Posterior cingulate gyrus (tissue), 11 donors: ENCODE measurements at places on chromosomes 11 and 22.

DNA sequence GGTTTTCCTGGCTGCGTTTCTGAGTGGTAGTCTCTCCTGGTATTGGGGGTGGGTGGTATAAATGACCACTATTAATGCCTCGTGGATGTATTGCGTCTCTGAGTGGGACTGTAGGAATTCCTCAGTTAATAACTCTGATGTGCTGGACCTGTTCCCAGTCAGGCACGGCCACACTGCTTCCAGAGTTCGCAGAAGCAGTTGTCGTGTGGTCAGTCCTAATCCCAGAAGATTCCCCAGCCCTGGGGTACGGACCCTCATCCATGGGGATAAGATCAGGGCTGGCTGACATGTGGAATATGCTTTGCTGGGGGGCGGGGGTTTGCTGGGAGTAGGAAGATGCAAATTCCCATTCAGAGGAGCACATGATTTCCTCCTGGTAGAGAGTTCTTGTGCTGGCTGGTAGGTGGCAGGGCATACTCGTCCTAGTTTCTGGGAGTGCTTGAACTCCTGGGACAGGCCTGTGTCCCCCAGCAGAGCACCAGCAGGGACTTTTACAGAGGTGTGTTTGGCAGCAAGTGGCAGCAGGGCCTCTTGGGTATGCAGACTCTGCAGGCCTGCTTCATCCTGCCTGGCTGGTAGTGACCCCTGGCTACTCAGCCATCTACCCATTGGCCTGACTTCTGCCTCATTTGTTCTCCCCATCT, 157.4 kb downstream of the NAV2 start:
- no peak for DNase-seq

DNA sequence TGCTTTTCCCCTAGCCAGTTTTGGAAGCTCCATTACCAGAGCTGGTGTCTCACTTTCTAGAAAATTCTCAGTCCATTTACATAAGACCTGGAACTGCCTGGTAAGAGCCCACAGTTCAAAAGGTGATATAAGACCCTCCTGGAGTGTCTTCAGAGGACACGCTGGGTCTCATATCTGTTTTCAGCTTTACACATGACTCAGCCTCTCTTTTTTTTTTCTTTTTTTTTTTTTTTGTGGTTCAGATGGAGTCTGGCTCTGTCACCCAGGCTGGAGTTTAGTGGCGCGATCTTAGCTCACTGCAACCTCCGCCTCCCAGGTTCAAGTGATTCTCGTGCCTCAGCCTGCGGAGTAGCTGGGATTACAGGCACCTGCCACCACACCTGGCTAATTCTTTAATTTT, 30.7 kb downstream of the WEE1 start:
- DNase-seq: no peak

DNA sequence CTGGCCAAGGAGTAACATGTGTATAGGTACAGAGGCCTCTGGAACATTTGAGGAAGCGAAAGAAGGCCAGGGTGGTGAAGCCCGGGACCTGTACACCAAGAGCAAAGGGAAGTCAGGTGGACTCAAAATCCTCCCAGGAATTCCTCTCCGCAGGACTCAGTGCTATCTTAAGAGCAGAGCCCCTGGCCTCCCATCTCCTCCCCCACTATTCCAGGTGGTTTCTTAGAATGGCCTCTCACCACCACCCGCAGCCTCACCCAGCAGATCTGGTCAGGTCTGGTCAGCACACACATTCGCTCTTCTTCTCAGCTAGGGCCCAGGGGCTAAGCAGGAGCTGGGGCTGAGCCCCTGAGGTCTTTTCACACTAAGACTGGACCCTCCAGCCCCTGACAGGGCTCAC, 59.1 kb downstream of the SCGB1A1 start:
- DNase-seq: no peak

DNA sequence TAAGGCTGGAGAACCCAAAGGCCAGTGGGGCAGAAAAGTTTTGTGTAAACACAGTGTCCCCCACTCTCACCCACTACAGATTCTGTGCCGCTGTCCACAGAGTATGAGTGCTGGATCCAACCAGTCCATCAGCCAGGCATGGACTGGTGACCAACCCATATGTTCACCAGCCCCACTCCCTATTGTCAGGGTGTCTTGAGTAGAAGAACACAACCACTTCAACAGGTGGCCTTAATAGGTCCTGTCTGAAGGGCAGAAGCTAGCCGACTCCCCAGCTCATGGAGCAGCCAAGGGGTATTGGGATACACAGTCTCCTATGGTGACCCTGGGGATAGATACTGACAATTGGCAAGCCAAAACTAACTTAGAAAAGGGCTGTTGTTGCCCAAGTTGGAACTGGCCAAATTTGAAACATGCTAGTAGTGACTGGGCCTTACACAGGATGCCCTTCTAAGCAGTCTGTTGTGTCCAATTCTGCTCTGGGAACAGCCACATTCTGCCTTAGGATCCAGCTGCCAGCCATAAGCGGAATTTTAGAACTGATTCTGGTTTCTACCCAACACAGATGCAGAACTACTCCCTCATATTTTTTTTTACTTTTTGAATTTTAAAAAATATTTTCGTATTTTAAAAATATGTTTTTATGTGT, 19.8 kb upstream of the PGM2L1 start:
- DNase-seq: no peak

GRCh38 chr11:62169448-62169847, 20.6 kb upstream of the SCGB1D1 start:
- no peak for DNase-seq

GRCh38 chr11:86491027-86491426, 116.3 kb downstream of the CCDC81 start:
- DNase-seq: no peak

- no peak for DNase-seq
Measured at GRCh38 chr22:39110631-39111561, 13.9 kb downstream of the APOBEC3H start.

- peak; percentile 43 for DNase-seq
Measured at GRCh38 chr22:21642584-21643448, 714 bp downstream of the SDF2L1 start.

DNA sequence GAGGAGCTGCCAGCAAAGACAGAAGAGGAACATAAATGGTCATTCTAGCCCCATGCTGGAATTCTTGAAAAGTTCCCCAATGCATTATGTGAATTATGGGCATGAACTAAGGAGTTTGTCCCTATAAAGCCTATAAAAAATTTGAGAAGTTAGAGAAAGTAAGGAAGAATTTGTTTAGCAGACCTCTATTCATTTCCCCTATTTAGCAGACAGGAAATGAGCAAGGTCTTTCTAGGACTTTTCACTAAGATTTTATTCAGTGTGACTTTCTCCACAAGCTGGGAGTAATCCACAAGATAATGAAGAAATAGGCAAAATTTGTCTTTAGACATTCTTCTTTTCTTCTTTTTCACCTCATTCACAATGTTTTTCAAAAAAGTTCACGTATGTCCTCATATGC, 20.0 kb downstream of the PRRG4 start:
- DNase-seq: no peak

GRCh38 chr11:69499186-69499917, 17.9 kb downstream of the LINC01488 start:
- DNase-seq: no peak

DNA sequence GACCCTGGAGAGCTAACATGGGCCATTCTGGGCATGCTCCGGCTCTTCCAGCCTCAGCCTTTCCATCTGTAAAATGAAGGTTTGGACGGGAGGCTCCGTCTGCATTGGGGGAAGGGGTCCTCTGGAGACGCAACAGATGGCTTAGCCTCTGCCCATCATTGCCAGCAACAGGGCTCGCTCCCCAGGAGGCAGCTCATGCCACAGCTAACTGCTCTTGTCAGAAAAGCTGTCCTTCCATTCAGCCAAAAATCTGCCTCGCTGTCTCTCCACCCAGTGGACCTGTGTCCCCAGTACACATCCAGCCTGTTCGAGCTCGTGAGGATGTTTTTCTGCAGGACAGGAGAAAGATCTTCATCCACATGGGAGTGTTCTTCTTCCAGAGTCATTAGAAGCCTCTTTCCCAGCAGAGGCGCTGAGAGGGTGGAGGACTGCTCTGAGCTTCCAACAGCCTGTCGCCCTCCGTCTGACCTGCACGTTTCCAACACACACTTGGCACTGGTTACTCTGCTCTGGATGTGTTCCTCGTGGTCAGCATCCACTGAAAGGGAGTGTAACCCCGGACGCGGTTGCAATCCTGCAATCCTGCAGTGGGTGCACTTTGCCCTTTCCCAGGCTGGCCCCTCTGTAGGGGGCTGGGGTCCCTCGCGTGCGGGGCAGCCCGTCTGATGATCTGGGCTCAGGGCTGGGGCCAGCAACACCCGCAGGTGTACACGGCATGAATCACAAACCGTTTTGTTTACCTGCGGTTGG, 1340.9 kb downstream of the TBC1D22A start:
- DNase-seq: no peak

- DNase-seq: no peak
Measured at GRCh38 chr11:121298774-121299173, 6.2 kb downstream of the SC5D start.

DNA sequence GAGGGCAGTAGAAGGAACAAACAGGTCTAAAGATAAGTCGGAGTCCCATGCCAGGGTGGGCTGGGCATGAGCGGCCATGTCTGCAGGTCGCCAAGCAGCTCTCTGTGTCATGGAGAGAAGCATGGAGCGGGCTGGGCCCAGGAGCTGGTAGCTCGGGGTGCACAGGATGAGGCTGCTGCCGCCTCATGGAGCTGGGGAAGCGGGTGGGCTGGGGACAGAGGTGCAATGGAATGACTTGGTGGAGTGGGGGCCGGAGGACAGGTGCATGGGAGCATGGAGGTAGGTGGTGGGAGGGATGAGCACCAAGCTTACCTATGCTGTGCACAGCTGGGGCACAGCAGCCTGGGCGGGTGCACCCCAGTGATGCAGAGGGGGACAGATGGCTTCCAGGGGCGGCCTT, 3.6 kb downstream of the NRXN2 start:
- no peak for DNase-seq

GRCh38 chr11:69870766-69871165, 51.5 kb upstream of the FGF3 start:
- DNase-seq: no peak

GRCh38 chr11:9057007-9057406, 34.4 kb downstream of the SCUBE2 start:
- no peak for DNase-seq

GRCh38 chr11:34232807-34233206, 125.0 kb downstream of the ABTB2 start:
- no peak for DNase-seq

DNA sequence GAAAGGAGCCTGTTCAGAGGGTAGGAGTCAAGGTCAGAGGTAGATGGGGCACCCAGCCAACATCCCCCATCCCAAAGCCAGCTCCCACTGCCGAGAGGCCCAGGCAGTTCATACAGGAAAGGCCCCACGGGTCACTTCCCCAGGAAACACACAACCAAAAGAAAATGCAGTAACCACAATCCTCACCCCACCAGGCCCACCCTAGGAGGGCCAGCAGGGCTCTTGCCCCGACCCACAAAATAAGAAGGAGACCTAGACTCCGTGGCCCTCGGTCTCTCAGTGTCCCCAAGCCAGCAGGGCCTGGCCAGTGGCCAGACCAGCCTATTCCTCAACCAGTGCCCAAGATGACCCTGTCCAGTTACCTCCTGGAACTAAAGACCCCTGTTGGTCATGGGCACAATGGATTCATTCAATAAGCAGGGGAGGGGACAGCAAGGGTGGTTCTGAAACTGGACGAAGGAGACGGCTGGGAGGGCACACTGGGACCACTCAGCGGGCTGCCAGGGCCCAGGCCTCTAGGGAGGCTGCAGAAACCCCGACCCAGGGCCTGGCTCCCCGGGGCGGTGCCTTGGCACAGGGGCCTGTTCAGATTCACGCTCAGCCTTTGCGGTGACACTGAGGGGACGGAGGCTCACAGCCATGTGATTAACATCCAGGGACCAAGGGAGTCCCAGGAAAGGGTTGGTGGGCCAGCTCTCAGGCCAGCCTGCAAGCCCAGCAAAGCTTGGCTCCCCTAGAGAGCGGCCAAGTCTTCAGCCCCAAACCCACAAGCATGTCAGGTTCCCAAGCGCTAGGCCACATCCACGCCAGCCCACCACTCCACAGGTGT, 5.5 kb downstream of the RAB3IL1 start:
- peak; percentile 15 for DNase-seq

GRCh38 chr22:23565915-23566704, 14.0 kb downstream of the IGLL1 start:
- no peak for DNase-seq

DNA sequence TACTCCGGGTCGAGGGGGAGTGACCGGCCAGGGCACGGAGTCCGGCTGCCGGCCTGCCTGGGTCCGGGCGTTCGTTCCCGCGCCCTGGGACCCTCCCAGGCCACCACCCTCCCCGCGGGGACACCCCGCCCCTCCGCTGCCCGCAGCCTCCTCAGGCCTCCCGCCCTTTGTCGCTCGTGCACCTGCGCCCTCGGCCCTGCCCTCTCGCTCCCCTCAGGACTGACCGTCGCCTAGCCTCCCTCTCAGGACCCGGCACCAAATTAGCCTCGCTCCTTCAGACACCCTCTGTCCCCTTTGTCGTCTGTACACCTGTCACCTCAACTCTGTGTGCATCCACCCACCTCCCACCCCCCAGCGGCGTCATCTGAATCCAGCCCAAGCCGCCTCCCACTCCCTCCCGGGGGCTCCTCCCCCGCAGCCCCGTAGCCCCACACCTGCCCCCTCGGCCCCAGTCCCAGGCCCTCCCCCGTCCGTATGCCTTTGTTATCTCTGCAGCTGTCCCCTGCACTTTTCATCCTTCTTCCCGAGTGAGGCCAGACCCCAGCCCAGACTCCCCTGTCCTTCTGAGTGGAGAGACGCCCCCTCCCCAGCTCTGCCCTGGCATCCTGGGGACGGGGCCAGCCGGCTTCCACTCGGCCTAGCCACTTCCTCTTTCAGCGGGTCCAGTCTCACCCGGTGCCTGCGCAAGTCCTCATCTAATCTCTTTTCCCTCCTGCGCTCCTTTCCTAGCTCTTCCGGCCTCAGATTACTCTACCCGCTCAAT, 643 bp downstream of the TIGD3 start:
- no peak for DNase-seq

DNA sequence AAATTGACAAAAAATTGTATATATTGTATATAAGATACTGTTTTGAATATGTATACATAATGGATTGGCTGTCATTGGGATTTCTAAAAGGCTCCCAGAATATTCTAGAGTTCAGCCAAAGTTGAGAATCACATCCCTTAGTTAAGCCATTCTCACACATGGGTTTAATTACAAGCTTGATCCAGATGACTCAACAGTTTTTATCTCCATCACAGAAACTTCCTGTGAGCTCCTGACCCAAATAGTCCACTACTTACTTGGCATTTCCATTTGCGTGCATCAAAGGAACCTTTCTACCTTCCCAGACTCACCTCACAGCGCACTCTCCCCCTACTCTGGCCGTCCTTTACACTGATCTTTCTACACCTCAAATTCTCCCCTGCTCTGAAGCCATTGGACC, 184.8 kb upstream of the ARHGAP20 start:
- DNase-seq: no peak

DNA sequence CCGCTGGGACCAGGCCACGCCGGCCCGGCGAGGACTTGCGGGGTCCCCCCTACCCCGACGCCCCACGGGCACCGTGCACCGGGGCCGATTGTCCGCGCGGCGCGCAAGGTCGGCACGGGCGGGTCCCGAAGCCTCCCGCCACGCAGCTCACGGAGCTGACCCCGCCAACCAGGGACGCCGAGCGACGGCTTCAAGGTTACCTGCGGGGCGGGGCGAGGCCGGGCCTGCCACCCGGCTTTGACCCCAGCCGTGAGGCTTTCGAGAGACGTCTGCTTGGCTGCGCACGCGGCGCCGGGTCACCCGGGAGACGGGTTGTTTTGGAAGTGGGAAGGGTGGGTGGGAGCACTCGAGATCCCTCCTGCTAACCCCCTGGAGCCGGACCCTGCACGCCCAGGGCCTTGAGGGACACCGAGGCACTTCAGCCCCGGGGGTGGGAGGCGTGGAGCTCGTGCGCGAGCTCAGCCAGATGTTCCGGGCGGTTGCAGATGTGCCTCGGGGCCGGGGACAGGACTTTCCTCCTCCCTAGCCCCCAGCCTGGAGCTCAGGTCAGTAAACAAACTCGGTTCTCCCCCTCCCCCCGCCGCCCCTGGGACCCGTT, 3.2 kb upstream of the WNT11 start:
- DNase-seq: no peak
